ENCODE measurements at places on chromosomes 7 and 10.

- no peak for DNase-seq
Measured at GRCh38 chr7:77157446-77157845, 35.0 kb downstream of the CCDC146 start.

DNA sequence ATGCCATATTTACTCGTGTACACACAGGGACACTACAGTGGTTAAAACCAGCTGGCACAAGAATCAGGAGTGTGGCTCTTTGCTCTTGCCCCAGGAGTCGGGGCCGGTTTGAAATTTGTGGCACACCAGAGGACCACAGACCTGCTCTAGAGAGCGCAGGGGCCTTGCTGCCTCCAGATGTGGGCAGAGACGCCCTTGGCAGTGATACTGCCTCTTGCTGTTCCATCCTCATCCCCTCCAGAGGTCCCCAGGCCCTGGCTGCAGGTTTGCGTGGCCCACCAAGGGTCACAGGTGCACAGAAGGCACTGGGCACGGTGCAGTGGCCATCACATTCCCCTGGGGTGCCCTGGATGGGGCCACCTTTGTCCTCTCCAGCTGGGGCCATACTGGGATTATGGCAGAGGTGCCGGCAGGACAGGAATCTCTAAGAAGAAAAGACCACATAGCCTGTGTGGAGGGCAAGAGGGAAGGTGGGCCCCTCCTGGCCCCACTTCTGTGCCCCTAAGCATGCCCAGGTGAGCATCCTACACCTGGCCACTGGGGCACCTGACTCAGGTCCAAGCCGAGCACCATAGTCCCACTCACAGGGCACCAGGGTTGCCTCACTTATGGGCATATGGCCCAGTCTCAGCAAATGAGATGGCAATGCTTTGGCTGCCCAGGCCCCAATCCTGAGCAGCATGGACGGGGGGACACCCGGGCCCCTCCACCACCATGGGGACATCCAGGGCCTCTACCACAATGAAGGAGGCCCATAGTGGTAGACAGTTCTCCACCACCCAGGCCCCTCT, 45.6 kb downstream of the FOXL3 start:
- no peak for DNase-seq

GRCh38 chr10:25631471-25631870, 302.6 kb upstream of the MYO3A start:
- DNase-seq: no peak

DNA sequence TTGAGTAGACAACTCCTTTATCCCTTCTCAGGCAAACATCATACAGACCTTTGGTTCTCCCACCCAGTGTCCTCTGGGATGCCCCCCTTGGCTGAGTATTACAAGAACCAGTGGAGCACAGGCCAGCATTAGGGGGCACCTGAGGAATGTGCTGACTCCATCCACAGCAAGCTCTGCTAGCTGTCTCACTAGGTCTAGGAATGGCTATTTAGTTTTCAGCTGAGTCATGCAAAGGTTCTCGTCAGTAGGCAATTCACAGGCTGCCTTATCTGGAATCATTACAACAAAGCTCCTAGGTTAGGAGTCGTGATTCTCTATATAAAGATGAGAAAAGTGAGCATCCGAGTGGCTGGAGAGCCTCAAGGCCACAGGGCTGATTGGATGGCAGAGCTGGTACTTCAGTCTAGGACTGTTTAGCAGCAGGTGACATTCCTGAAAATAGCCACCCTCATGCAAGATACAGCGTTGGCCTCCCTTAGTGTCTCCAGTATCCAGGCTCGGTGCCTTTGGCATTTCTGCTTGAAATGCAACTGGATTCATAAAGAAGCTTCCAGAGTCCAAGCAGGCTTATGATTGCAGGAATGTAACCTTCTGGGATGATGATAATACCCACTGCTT, 75.8 kb downstream of the CDCA7L start:
- DNase-seq: no peak

Data from neural crest cell (in vitro differentiated cells).